Mesenteric fat pad (tissue), 1 donor: ENCODE measurements at places on chromosomes 1 and 21. TPM values are rescaled to one million over a fixed set of nuclear protein-coding genes. Genes with fewer than 3 reads are reported as not detected.
A peak's percentile ranks its signal among the peaks of the same experiment; 100 is the strongest.

Gene KMO
- total RNA-seq: 3.2 TPM

GRCh38 chr1:170929835-170930554 lies 5.3 kb upstream of the MROH9 start:
- no peak for DNase-seq

DNA sequence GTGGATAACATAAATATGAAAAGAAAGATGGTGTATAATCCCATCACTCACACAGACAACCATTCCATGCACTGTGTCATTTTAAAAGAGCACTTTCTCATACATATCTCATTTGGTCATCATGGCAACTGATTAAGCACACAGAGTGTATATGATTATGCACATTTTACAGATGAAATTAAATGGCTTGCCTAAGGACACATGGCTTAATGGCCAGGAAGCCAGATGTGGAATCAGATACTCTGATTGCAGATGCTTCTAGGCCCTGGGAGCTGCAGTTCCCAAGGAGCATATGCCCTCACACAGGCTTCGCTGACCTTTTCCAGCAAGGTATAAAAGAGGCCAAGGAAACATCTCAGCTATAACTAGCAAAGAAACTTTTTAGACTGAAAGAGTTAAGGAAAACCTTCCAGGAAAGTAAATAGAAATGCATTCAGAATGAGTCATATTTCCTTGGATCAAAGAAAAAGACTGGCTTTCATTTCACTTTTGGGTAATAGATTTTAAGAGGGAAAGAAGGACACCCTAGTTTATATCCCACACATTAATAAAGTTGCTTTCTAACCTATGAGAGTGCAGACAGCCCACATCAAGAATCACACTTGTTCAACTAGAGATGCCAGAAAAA lies 19.6 kb upstream of the FAM89A start:
- no peak for DNase-seq

Gene GSTM1
- not detected for total RNA-seq

DNA sequence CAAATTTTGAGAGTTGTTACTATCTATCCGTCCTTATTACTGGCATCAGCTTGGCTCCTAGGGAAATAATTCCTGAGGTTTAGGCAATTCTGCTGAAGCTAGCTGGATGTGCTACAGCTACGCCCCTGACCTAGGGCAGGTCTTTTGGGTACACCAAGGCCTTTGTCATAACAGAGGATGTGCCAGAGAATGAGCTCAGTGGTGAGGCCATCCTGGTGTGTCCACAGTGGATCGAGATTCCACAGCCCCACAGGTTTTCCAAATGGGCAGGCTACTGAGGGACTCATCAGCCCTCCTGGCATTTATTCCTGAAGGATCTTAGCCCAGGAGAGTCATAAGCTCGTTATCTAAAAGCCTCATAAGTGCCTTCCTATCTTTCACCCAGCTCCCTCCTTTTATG lies 475.2 kb upstream of the USP24 start:
- DNase-seq: no peak

Gene FAM177B
- not detected for total RNA-seq

- DNase-seq: no peak
These were observed 213.5 kb upstream of the MAP1LC3C start for GRCh38 chr1:242212401-242212800.

DNA sequence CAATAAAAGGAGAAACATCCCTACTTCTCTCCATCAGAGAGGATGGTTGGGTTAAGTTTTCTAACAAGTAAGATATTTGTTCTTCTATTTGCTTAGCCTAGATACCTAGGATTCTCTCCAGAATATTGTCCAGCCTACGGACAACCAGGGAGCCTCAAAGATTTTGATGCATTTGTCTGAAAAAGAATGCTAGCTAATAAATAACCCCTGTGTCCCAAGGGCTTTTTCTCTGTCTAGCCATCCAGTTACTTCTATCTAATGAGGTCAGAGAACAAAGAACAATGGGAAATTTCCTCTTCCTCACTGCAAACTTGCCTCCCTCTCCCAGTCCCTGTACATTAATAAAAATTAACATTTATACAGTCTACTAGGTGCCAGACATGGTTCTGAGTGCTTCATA lies 810 bp downstream of the RGS5 start:
- no peak for DNase-seq

- DNase-seq: no peak
These were observed 126.7 kb downstream of the TLR5 start for GRCh38 chr1:223016381-223016780.

DNA sequence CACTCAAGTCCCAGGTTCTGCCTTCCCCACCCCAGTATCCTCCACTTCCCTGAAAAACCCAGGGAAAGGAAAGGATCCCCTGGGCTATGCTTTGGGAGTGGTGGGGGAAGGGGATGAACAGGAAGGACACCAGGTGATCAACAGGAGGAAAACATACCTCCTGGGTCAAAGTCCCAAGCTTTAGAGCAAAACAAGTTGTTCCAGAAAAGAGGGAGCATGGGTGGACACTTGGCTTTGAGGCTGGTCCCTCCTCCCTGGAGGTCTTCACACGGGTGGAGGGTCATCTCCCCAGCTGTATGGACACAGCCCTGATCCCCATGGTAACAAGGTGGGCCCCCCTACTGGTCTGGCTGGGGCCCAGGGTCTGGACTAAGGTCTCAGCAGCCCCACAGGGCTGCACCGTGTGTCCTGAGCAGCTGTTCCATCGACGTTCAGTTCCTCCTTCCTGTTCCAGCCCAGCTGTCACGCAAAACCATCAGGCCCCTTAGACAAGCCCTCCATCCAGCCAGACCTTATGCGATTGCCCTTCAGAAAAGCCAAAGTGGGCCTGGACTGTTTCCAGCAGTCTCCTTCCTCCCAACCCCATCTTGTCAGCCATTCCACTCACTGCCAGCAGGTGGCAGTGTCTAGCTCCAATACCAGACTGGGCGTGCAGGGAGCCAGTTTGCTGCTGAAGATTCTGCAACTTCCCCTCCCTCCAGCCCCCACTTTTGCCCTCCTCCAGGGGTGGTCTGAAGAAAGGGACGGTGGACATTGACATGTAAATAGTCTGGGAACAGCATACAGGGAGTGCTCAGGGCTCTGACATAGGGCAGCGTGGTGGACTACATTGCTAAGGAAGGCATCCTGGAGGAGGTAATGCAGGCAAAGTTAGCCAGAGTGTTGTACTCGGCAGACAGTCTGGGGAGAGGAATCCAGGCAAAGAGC lies 2.9 kb upstream of the PDZK1IP1 start:
- peak; percentile 90 for DNase-seq

DNA sequence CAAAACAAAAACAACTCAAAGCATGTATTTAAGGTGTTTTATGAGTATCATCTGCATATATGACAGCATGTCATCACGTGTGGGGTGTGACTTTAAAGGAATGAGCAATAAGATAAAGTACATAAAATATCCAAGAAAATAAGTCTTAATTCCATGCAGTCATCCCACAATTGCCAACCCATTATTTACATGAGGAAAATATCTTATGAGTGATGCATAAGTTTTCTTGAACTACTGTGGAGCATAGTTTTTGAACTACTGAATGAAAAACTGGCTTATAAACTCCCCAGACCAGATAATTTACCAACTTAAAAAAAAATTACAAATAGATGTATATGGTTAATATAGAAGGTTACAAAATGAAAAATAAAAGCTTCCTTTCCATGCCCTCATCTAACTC lies 29.7 kb upstream of the MTMR11 start:
- DNase-seq: no peak
